ENCODE measurements at places on chromosomes 3 and 15.

DNA sequence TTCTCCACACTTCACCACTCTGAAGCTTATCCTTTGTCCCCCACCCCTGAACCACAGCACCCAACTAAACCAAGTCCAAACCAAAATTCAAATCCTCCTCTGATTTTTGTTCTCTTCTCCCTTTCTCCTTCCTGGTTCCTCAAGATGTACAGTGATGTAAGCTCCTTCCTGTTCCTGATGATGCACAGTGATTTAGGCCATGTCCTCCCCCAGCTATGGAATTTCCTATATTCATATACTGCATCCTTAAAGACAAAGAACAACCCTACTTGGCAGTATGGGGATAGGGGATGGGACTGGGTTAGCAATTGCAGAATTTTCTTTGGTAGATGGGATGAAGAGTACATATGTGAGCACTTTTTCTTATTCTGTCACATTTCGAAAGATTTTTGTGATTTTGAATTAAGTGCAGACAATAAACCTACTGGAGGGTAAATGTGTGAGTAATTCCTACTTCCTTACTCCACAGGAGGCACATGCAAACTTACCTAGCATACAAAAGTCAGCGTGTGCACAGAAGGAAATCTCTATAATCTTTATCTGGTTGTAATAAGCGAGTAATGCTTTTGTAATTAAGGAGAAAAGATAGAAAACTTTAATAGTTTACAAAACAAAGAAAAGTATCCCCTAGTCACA is 125.0 kb downstream of the ANO10 start:
- no peak for DNase-seq

- no peak for DNase-seq
These were observed 61.6 kb upstream of the ACAN start for GRCh38 chr15:88741671-88742070.

- no peak for DNase-seq
These were observed 33.2 kb downstream of the GOLGA8S start for GRCh38 chr15:23387621-23388190.

GRCh38 chr3:134708671-134709070 is 57.8 kb upstream of the KY start:
- no peak for DNase-seq

DNA sequence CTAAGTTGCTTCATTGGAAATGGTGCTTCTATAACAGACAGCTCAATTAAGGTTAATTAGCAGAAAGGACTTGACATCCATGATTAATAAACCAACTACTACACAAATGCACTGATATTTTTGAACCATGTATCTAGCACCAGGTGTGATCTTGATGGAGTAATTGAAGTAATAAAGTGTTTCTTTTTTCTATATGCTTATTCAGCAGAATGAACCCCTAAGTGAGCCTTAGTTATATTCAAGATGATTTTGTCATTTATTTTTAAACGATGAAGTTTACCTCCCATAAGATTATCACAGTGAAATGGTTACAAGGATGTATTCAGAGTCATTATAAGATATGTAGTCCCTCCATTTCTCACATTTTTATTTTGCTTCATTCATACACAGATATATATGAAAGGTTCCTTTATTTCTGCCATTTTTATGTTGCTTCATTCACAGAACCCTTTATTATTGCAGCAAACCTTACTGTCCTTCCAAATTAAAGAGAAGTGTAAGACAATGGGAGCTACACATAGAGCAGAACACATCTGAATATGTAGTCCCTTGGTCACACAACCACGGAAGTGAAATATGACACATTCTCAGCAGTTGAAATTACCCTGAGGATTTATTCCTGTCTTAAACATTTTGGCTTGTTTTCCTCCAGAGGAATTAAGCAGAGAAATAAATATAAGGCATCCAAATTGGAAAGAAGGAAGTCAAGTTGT is 295.0 kb downstream of the RAP2B start:
- no peak for DNase-seq

DNA sequence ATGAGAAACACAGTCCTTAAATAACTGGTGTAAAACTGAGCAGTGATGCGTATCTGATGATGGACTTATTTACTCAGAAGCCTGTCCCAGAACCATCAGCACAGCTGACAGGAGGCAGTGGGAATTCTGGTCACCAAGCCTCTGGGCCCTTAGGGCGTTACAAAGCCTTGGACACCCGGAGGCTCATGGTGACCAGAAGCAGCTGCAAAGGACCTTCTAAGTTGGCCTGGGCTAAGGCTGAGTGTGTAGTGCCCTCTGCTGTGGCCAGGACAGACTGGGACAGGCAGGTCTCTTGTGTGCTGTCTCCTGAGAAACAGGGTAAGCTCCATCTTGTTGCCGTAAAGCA is 168.9 kb downstream of the ATP10A start:
- no peak for DNase-seq
